ENCODE measurements at places on chromosomes 6 and 20. TPM values are rescaled to one million over a fixed set of nuclear protein-coding genes. Genes with fewer than 3 reads are reported as not detected.

DNA sequence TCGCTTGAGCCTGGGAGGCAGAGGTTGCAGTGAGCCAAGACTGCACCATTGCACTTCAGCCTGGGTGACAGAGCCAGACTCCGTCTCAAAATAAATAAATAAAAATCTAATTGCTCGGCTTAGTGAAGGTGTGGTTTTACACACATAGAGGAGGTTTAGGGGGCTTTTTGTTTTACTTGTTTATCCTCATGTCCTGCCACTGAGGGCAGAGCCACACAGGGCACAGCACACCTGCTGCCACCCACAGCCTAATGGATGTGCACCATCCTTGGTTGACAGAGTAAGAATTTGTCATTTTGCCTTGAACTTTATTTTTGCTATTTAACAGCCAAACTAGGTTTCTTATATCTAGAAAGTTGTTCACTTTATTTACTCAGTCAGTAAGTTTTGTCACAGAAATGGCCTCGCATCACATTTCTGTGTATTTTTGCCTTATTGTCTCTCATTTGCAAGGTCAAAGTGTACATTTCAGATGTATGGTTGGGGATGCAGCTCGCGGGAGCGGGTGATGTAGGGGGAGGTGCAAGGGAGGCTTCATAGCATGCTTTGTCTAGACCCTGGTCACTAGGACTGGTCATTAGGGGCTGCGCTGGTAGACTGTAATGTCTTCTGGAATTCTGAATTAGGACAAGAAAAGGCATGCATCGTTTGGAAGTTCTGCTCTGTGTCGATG, 67.8 kb upstream of the NAA20 start:
- DNase-seq = no peak

DNA sequence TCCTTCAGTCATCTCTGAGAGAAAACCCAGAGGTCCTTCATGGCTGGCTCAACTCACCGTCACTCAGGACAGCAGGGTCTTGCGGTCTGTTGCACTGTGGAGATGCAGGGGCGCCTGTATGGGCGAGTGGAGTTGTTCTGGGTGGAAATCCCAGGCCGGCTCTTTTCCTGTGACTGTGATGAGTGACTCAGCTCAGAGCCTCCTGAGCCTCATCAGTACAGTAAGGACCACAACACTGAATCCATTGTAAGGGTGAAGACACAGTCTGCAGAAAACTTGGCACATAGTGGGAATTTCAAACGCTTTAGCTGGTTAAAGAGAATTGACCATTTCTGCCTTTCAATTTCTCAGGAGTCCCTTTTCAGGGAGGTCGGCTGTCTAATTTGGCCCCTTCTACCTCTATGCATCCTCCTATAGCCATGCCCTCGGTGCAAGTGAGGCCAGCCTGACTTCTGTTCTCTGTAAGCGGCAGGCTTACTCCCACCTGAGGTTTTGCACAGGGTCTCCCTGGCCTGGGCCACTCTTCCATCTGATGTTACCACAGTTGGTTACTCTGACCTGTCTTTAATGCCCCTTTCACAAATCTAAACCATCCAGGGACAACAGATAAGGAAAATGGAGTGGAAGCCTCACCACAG, 35.5 kb upstream of the TBXT start:
- DNase-seq = no peak

DNA sequence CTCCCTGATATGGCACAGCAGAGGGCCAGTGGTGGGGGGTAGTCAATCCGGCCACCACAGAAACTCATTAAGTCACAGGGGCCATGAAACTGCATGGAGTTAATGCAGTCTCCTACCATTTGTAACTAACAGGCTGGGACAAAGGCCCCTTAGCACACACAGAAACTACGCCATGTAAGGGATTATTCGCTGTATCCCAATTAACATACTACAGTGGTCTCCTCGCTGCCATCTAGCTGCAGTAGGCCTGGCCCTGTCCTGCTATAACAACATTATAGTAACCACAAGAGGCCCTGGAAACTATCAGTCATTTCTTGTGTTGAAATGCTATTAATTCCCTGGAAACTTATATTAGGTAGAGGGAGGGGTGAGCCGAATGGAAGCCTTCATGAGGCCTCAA, 72.3 kb upstream of the CCN2 start:
- DNase-seq = no peak

DNA sequence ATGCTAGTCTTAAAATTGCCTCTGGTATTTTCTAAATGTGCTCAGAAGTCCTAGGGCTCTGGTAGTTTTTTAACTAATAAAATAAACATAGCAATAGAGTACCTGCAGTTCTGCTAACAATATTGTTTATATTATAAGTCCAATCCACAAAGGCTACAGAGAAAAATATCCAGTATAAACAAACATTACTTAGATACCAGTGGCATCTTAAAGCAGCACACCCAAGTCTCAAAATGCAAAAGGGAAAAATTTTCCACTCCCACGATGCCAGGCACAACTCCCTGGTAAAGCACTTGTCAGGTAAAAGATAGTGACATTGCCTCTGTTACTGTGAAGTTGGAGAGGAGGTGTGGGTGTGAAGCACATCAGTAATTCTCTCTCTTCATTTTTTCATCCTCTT, 123.3 kb downstream of the OGFRL1 start:
- no peak for DNase-seq

DNA sequence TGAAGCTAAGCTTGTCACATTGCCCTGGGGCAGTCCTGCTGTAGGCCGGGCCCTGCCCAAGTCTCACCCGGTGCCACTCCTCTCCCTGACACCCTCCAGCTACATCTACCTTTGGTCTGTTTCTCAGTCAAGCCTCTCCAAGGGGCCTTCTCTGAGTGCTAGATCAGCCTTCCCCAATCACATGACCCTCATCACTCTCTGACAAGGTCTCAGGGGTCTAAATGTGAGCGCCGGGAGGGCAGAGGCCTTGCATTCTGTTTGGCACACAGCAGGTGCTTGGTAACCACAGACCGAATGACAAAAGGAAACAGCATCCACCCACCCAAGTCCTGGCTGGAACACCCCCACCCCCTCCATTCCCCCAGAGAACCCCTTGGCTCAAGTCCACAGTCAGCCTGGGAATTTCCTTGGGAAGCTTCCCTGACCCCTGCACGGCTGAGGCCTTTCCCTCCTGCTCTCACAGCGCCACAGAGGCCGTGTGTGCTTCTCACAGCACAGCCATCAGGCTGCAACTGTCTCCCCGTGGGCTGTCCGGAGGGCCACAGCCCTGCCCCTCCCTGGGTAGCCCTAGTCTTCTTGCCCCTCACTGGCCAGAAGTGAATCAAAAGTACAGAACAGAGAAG, 32.9 kb downstream of the PKIG start:
- peak; percentile 21 for DNase-seq

DNA sequence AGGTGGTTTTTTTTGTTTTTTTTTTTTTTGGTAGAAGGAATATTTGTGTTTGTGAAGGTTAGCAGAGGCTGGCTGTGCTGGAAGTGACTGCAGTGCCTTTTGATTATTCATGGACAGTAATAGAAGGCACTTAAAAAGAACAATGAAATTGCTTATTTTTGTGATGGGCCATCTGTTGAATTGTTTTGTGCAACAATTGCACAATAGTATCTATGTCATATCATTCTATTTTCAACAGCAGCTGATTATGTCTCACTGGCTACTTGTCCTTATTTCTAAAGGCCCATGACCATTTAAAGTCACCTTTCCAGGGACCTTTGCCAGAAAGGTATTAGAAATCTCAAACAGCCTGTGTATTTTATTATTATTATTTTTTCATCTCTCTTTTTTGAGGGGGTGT, 70.6 kb downstream of the AFG1L start:
- DNase-seq = no peak

DNA sequence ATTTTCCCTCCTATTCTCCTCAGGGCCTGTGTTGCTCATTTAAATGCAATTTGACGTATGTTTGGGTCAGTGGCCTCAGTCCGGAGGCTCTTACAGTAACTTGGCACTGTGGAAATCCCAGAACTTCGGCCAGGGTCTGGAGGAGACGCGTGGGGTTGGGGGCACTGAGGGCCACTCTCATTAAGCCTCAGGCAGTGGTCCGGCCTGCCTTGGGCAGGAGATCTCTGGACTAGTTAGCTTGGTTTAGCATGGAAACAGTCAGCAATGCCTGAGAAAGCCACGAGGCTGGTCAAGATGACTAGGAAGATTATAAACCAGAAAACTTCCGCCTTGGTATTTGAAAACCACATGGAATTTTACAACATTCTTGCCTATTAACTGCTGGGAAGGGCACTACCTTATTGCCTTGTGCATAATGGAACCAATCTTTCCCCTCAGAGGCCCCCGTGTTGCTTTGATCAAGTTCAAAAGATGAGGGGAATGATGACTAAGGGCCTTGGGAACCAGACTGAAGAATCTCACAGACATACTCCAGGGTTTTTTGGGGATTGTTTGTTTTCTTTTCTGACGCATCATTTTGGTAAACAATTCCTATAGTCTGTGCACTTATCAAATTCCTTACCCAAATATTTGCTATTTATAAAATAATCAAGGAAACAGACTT, 206.0 kb upstream of the PREP start:
- DNase-seq = no peak

- no peak for DNase-seq
Measured at GRCh38 chr6:5095236-5095635, 10.1 kb downstream of the PPP1R3G start.

DNA sequence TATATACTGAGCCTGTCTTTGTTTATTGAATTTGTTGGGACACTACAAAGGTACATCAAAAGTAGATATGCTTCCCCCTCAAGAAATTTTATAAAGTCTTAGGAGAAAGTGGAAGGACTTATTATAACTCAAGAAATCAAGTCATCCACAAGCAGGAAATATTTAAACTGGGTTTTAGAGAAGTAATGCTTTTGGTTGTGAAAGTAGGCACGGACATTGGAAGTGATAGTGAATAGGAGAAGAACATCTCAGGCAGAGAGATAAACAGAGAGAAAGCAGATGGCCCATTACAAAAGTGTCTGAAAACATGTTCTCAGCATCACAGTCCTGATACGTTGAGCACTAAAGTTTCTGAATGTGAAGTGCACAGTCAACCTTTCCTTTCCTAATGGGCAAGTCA, 415.6 kb upstream of the RNF217 start:
- DNase-seq = no peak

- DNase-seq = no peak
Measured at GRCh38 chr20:9160757-9161156, 91.9 kb downstream of the PLCB4 start.

DNA sequence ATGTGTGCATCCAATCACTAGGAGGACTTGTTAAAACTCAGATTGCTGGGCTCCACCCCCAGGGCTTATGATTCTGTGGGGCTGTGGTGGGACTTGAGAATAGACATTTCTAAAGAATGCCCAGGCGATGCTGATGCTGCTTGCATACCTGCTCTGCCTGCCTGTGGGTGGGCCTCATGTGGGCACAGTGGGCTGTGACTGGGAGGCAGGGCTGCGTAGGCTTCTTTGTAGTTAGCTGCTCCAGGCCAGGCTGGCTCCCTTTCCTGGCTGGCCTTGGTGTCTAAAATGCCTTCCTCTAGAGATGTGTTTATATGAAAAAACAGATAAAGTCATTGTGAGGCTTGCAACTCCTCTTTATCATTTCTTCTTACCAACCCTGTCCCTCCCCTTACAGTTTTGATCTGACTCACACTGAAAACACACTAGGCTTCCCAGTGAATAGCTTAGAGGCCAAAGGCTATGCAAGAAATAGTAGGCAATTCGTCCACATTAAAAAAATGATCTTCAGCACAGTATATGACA, 495.5 kb upstream of the MAP3K7 start:
- DNase-seq = no peak

DNA sequence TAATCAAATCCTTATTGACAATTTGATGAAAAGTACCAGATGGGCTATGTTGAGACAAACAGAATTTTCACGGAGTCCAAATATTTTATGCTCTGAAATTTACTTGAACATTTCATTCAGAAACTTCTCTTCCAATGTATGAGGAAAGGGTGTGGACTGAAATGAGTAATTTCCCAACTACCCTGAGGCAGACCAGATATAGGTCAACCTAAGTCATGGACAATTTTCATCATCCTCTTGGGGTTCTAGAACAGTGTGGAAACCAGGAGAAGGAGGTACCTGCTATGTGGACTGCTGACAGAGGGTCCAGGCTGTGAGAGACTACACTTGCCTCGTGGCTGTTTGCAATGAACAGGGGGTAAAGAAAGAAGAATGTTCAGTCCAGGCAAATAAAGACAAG, 323.0 kb downstream of the ESR1 start:
- DNase-seq = no peak

GRCh38 chr6:159104163-159104925, 59.6 kb upstream of the TAGAP start:
- peak; percentile 81 for DNase-seq

- peak; percentile 10 for DNase-seq
Measured at GRCh38 chr20:30811885-30812671, 445.4 kb upstream of the DEFB115 start.

GRCh38 chr6:34494973-34495372, 29.1 kb downstream of the PACSIN1 start:
- no peak for DNase-seq

GRCh38 chr6:115865914-115866313, 194.8 kb downstream of the FRK start:
- DNase-seq = no peak

The SLC22A7 gene
- total RNA-seq = not detected

The TMEM74B gene
- total RNA-seq = 1.5 TPM

The ADAM33 gene
- total RNA-seq = not detected

The TBC1D20 gene
- 18.6 TPM for total RNA-seq

The POLR1H gene
- total RNA-seq = 45.3 TPM

The PPP1R14C gene
- total RNA-seq = 0.44 TPM

The DDO gene
- total RNA-seq = not detected

All from activated naive CD8-positive, alpha-beta T cell treated with anti-CD3 and anti-CD28 coated beads for 36 hours (primary cell).